NCI-H748 treated with DMSO at 0.1 percent for 48 hours (cell line): ENCODE measurements at places on chromosomes 2 and 18.

- DNase-seq: no peak
These were observed 15.6 kb upstream of the ACTG2 start for GRCh38 chr2:73877071-73877802.

DNA sequence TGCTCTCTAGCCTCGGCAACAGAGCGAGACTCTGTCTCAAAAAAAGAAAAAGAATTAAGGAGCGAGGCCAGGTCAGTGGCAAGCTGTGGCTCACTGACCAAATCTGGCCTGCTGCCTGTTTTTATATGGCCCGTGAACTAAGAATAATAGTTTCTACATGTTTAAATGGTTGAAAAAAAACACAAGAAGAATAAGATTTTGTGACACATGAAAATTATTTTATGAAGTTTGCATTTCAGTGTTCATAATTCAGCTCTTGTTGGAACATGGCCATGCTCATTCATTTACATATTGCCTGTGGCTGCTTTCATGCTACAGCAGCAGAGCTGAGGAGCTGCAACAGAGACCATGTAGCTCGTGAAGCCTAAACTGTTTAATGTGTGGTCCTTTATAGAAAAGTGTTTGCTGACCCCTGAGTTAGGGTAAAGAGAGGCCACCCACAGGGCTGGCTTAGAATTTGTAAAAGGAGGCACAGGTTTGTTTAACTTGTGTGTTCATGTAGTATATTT, 59.5 kb downstream of the MFSD6 start:
- DNase-seq: peak; percentile 76

GRCh38 chr2:189164746-189165145, 14.8 kb downstream of the COL5A2 start:
- DNase-seq: no peak

- peak; percentile 31 for DNase-seq
These were observed 735.4 kb upstream of the FANCL start for GRCh38 chr2:58976375-58977071.

- no peak for DNase-seq
These were observed 61.4 kb downstream of the RPL31 start for GRCh38 chr2:101063352-101064124.

DNA sequence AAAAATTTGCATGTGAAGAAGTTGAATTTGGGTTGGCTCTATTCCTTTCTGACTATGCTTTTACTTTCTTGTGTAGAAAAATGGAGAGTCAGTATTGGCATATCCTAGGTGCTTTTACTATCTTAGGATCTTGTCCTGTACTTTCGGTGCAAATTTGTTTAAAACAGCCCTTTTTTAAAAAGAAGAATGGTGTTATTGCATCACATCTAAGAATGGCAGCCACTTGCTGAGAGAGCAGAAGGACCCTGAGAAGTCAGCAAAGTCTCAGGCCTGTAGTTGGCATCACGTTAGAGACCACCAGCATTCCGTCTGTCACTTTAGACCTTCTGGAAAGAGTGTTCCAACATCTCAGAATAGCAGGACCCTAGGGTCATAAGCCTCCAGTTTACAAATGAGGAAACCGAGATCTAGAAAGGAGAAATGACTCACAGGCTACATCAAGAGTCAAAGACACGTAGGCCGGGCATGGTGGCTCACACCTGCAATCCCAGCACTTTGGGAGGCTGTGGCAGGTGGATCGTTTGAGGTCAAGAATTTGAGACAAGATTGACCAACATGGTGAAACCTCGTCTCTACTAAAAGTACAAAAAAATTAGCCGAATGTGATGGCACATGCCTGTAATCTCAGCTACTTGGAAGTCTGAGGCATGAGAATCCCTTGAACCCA, 42.5 kb downstream of the SPATS2L start:
- DNase-seq: no peak

- no peak for DNase-seq
These were observed 833.7 kb upstream of the CHAC2 start for GRCh38 chr2:52933878-52934277.

DNA sequence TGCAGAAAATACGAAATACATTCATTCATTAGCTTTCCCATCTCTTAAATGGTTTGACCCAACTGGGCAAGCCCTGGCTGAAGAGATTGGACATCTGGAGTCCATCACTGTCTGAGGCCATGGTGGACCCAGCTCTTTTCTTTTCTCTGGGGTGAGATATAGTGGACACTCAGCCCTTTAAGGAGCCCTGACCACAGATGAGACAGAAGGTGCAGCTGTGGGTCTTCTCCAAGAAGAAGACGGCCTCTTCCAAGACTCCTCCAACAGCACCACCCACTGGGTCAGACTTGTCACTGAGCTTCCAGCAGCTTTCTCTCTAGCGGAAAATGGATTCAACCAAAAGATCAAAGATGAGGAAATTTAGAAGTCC, 27.2 kb downstream of the TWIST2 start:
- no peak for DNase-seq
